ENCODE measurements at places on chromosomes 7 and 10.
A peak's percentile ranks its signal among the peaks of the same experiment; 100 is the strongest.

- no peak for DNase-seq
These were observed 125.7 kb downstream of the ZMYND11 start for GRCh38 chr10:260819-261429.

GRCh38 chr7:1291845-1292765 lies 59.4 kb downstream of the UNCX start:
- no peak for DNase-seq

- no peak for DNase-seq
These were observed 64.0 kb downstream of the ERCC6 start for GRCh38 chr10:49474901-49475300.

- DNase-seq, result no peak
These were observed 7.1 kb downstream of the POLD2 start for GRCh38 chr7:44116087-44116788.

GRCh38 chr7:114533131-114533530 lies 118.5 kb downstream of the FOXP2 start:
- no peak for DNase-seq

DNA sequence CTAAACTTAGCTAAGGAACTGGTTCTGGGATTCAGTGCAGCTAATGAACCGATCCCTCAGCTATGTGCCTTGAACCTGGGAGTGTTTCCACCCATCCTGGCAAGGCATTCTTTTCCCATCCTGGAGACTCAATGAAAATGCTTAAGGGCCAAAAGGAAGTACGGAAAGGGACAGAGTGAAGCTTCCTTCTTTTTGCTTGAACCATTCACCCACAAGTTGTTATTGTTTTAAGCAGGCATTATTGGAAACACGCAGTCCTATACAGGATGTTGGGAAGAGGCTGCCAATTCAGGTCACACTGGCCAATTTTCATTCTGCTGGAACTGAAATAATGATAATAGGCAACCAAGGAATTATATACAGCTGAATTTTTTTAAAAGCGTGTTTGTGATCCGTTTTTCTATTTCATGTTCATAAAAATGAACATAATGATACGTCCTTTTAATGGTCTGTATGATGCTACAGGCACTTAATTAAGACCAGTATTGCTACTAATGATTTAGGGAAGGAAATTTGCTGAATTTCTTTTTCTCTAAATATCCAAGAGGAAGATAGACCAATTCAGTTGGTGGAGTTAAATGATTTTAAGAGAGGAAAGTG lies 57.8 kb upstream of the FZD1 start:
- DNase-seq, result no peak

GRCh38 chr7:18962031-18962430 lies 155.4 kb downstream of the TWIST1 start:
- no peak for DNase-seq

GRCh38 chr10:92081641-92082040 lies 158.1 kb downstream of the BTAF1 start:
- DNase-seq, result no peak

- no peak for DNase-seq
These were observed 46.7 kb upstream of the STRIP2 start for GRCh38 chr7:129387537-129387936.

DNA sequence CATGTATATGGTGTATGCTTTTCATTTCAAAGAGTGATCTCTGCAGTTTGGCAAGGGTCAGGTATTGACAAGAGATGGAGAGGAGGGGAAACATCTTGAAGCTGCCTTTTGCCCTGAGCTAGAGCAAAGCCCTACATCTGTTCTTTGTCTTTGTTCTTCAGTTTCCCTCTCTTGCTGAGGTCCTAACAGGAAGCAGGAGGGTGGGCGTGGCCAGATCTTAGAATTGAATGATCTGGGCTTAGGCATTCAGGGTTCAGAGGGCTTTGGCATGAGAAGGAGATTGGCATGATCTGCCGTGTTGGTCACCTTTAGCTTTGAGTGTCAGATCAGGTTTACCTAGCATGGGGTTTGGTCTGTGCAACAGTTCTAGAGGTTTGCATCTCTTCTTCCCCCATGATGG lies 41.3 kb downstream of the LRMDA start:
- DNase-seq, result no peak

GRCh38 chr7:4694305-4694704 lies 12.2 kb downstream of the FOXK1 start:
- no peak for DNase-seq

GRCh38 chr7:48183370-48183743 lies 12.1 kb downstream of the ABCA13 start:
- DNase-seq, result no peak

- DNase-seq, result no peak
These were observed 61.4 kb upstream of the NAMPT start for GRCh38 chr7:106346167-106346677.

DNA sequence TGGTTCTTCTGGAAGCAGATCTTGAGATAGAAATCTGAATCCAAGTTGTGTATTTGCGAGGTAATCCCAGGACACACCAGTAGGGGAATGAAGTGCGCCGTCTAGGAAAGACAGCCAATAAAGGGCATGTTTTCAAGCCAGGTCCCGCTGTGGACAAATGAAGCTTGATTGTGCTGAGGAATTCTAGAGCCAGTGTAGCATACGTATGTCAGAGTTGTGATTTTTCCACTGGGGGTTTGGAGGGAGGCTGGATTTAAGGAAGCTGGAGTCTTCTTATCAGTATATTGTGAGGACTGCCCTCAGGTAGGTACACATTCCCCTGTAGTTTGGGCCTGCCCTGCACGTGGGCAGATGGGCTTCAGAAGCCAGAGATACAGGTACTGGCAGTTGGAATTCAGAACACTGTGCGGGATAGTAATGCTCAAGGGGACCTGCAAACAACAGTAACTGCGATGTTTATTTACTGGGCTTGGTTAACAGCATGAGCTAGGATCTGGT lies 50.9 kb downstream of the GALNT11 start:
- no peak for DNase-seq

DNA sequence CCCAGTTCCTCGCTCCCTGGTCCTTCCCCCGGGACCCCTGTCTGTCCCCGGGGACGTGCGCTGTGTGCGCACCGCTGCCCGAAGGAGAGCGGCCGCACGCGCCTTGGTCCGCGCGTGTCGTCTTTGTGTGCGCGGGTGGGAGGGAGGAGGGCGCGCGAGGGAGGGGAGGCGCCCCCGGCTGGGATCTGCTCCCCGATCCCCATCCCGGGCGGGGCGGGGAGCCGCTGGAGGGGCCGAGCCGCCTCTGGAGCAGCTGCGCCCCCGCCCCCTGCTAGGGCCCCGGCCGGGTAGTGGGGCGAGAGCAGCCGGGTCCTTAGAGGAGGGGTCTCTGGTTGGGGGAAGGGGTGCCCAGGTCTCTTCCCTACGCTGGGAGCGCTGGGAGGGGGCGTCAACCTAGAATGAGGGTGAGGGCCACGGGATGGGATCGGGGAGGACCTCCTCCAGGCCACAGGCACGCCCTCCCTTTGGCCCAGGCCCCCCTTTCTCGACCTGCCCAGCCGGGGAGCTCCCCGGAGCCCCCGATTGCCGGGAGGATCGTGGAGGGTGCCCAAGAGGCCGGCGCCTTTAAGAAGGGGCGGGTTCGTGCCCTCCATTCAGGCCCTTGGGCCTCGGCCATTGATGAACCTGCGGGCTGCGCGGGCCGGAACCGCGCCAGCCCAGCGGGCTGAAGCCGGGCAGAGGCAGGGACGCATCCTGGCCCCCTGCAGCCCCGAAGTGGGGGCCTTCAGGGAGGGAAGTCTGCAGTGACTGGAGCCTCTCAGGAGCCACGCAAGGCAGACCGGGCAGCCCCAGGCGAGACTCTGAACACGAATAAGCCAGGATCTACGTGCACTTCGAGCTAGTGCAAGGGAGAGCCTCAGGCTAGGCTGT lies 678 bp downstream of the SH2B2 start:
- no peak for DNase-seq

DNA sequence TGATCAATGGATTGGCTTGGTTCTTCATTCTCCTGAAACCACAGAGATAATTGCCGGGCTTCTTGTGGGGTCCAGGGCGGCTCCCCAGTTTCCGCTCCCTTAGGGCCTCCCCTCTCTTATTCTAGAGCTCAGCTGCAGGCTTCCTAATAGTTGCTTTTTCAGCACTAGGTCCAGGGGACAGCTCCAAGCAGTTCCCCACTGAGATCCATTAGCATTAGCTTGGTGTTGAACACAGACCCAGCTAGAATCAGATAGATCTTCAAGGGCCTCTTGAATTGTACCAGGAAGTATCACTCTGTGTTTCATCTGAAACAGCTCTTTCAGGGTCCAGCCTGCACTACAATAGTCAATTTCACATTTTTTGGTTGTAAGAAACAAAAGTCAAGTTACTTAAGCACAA lies 238.7 kb downstream of the SEC23IP start:
- no peak for DNase-seq

DNA sequence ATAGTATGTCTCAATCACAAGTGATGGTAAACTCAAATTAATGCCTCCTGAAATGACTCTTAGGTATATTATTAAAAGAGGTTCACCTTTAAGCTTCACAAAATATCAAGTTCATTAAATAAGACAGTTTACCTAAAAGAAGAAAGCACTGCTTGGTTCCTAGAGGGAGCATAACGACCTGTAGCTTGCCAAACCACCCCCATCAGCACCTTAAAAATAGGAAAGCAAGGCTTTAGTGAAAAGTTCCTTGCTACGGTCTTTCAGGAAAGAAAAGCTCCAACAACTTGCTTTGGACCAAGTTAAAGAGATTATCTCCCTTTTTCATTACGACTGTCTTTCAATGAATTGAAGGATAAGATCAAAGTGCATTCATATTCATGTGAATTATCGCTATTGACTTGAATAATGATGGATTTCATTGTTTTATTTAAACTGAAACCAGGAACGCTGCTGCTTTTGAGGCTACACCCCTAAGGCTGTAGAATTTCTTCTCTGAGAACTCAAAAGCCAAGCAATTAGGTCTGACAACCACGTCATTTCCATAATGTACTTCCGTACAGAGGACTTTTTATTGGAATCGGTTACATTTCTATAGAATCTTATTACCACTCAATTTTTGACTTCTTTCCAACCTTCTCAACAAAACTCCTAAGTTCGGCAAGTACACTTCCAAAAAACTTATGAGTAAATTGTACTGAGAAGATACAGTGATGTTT lies 7.0 kb upstream of the SPAG6 start:
- no peak for DNase-seq

DNA sequence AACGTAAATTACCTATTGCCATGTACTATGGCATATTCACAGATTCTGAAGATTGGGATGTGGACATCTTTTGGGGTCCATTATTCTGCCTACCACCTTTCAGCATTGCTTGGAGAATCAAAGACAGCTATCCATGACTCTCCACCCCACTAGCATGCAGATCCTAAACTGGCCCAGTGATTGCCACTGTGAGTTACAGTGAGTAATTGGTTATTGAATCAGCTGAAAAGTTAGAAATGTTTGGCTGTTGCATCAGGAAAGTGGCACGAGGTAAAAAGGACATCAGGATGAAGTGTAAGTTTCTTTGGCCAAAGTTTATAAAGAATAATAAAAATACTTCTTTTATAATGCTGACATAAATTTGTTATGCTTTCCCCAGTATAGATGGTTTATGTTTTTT lies 148.2 kb upstream of the ETV1 start:
- no peak for DNase-seq

DNA sequence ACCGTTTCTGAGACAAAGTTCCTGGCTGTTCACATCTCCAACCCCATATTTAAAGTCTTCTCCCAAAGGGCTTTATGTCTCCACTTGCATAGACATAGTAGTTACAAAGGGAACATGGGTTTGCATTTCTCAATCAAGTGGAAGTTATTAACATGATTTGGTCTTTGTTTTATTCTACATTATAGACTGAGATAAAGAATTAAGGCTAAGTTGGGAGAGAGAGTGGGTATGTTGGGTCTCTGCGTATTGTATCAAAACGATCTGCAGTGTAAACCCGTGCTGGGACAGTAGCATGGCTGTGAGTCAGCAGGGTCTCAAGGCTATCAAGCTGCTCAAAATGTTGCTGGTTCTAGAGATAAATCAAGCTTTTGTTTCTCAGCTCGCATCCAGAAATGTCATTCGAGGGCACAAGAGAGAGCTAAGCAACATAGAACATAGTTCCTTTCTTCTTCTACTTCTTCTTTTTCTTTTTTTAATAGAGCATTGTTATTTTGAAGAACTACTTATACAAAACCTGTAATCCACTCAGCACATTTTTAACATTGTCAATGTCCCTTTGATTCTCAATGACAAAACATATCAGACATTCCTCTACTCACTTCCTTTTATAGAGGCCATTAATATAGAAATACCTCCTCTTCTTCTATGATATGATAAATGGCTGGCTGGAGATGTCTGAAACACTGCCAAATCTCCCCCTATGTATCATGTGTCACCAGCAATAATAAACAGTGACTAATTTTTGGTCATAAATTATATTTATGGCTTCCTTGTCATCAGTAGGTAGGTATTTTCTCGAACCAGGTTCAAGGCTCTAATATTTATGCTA lies 34.5 kb upstream of the RHOBTB1 start:
- peak; percentile 88 for DNase-seq

GRCh38 chr10:58438340-58438871 lies 53.2 kb downstream of the TFAM start:
- DNase-seq, result peak; percentile 59

DNA sequence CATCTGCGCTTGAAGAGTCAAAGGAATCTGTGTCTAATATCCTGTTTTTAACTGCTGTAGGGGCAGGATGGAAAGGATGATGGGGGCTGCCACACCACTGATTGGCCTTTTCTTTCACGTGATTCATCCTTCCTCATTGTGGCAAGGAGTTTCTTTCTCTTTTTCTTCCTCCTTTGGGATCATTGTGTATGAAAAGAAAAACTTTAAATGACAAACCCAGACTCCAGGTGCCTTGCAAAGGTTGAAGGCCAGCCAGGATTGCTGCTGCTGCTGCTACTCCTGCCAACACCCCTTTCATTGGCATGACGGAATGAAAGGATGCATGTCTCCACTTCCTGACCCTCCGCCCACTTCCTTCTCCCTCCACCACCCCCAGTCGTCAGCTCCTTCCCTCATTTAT lies 6.5 kb upstream of the OIT3 start:
- DNase-seq, result no peak

- DNase-seq, result no peak
These were observed 260.1 kb downstream of the CAMK1D start for GRCh38 chr10:12609435-12609834.

GRCh38 chr10:13971601-13972475 lies 358.9 kb downstream of the FRMD4A start:
- DNase-seq, result no peak

GRCh38 chr7:79217976-79218626 lies 235.4 kb downstream of the MAGI2 start:
- DNase-seq, result no peak

- no peak for DNase-seq
These were observed 28.1 kb upstream of the KNDC1 start for GRCh38 chr10:133131734-133132472.

GRCh38 chr7:106418094-106418493 lies 133.3 kb upstream of the NAMPT start:
- DNase-seq, result no peak

DNA sequence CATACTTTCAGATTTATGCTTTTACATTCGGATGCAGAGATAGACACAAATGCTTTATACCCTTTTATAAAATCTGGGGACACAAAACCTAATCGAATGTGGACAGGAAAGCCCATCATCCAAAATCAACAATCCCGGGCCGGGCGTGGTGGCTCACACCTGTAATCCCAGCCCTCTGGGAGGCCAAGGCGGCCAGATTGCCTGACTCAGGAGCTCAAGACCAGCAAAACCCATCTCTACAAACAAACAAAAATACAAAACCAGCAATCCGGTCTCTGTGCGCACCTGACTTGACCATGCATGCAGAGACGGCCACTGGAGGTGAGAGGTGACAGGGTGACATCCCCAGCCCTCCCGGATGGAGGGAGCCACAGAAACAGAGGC lies 13.5 kb downstream of the COBL start:
- DNase-seq, result no peak

All from RCC 7860 (cell line).